ENCODE measurements at places on chromosomes 1 and 21.

DNA sequence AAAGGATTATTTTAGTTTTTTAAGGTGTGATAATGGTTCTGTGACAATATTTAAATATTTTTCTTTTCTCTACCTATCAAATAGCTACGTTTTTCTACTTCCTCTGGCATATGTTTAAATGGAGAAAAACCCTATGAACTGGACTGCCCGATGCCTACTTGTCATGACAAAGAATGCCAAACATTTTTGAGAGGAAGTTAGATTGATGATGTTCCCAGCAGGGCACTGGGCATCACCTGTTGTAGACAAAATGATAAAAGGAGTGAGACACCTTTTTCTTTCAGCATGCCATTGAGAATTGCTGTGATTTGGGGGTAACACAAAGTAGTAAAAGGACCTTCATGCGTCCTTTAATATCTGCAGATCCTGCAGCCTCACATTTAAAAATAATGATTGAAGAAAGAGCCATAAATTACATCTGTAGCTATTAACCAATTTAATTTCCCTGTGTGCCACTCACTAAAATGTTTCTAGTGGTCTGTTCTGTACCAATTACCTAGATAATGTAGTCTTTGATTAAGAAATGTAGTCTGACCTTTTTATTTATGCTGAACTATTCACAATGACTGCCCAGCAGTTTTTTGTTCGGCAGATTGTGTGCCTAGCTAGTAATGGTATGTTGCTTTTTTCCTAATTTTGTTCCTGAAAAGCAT is 47.6 kb downstream of the RPL5 start:
- DNase-seq: no peak

GRCh38 chr1:34822202-34822601 is 29.4 kb downstream of the GJA4 start:
- DNase-seq: no peak

- no peak for DNase-seq
Observed at GRCh38 chr21:15134701-15135470, 70.1 kb upstream of the NRIP1 start.

DNA sequence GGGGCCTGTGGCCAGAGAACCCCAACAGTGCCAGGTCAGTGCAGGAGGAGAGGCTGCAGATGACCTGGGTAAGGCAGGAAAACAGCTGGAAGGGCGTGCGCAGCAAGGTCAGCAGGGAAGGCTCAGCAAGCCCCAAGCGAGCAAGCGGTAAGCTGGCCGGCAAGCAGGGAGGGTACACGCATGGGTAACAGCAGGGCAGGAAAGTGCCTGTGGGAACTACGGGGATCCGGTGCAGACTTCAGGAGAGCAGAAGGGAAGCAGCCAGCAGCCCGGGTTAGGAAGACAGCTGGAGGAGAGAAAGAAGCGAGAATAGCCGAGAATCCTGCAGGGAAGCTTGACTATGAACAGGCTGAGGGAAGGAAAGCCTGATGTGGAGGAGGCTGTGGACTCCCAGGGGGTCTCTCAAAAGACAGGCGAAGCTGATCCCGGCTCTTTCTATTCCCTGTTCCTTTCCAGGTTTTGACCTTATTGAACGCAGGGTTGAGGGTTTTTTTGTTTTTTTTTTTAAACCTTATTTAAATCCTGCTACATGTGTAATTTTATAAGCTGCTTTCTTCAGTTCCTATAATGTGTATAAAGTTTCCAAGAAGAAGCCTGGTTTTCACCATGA is 20.9 kb downstream of the UMODL1 start:
- no peak for DNase-seq

DNA sequence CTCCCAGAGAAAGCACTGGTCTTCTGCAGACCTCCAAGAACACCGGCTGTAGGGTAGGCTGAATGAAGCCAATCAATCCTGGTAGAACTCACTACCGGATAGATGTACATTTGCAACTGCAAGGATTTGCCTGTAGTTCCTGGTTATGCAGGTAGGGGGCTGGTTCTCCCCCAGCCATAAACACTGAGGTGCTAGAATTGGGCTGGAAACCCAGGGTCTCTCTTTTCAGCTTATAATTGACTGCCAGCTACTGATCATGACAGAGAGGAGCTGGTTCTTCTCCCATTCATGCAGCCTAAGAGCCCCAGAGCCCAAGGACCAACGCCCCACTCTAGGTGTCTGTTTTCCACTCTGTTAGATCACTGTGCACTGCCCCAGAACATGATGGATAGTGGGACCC is 21.5 kb upstream of the MTARC2 start:
- DNase-seq: no peak

- no peak for DNase-seq
Observed at GRCh38 chr21:44752671-44753235, 41.4 kb upstream of the TSPEAR start.

- no peak for DNase-seq
Observed at GRCh38 chr21:21114461-21114860, 116.3 kb downstream of the NCAM2 start.

GRCh38 chr1:240649733-240650721 is 38.1 kb upstream of the GREM2 start:
- no peak for DNase-seq

GRCh38 chr1:206446688-206447421 is 23.4 kb upstream of the IKBKE start:
- DNase-seq: no peak

DNA sequence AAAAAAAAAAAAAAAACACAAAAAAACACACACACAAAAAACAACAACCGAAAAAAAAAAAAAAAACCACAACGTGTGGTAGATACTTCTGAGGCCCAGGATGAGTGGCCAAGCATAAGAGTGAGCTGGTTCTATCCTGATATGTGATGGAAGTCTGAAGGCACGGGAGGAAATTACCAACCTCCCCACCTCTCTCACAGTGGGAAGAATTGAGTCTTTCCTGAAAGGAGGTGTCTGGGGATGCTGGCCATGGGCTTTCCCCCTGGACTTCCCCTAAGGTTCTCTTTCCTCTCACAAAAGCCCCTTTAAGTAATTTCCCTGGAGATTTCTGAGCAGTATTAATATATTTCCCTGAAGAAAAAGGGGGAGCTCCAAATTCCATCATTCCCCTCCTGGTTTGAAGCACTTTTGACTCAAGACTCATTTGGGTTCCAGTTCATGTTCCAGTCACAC is 5.2 kb downstream of the TMCC2 start:
- no peak for DNase-seq

GRCh38 chr1:8419172-8419571 is 101.3 kb downstream of the SLC45A1 start:
- DNase-seq: no peak

DNA sequence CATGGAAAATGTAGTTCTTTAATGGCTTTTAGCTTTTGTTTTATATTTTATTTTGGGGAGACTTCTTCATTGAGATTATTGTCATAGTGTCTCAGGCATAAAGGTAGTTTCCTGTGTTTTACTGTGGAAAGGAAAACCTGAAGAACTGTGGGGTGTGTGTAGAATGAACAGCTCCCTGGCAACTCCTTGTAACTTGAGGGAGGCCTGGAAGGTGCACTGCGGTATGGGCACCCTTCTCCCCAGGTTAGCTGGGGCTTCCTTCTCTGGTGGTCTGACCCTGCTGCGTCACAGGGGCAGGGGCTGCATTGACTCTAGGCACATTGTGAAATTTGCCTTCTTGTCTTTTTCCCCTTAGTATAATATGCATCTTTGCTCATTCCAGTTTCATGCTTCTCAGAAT is 1.7 kb downstream of the ATP1B1 start:
- no peak for DNase-seq

GRCh38 chr1:6392809-6393399 is 663 bp downstream of the ACOT7 start:
- no peak for DNase-seq

DNA sequence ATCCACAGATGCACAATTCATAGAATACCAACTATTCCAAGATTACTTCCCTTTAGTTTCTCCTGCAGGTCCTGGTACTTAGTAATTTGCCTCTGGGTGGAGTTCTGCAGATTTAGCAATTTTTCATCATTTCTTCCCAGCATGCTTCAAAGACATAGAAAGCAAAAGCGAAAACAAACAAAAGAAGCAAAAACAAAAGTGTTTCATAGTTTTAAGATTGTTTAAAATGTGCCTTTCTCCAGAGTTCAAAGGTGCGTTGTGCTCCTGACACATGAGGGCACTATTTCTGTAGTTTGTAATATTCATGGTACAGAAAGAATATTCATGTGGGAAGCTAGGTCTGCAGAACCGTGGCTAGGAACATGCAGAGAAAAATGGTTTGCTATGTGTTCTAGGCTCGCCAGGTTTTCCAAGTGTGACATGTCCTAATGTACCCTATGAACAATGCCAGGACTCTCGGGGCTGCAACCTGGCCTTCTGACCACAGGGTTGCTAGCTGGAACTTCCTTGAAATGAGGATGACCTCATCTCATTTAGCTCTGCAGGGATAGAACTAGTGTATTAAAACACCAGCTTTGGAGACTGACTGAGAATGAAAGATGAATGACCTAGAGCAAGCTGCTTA is 30.0 kb upstream of the RCSD1 start:
- DNase-seq: peak; percentile 36

- no peak for DNase-seq
Observed at GRCh38 chr1:61887076-61887867, 145.0 kb downstream of the PATJ start.

GRCh38 chr1:166172106-166172505 is 5.3 kb upstream of the FAM78B start:
- DNase-seq: no peak

GRCh38 chr1:147243228-147243685 is 773 bp downstream of the CHD1L start:
- DNase-seq: no peak

DNA sequence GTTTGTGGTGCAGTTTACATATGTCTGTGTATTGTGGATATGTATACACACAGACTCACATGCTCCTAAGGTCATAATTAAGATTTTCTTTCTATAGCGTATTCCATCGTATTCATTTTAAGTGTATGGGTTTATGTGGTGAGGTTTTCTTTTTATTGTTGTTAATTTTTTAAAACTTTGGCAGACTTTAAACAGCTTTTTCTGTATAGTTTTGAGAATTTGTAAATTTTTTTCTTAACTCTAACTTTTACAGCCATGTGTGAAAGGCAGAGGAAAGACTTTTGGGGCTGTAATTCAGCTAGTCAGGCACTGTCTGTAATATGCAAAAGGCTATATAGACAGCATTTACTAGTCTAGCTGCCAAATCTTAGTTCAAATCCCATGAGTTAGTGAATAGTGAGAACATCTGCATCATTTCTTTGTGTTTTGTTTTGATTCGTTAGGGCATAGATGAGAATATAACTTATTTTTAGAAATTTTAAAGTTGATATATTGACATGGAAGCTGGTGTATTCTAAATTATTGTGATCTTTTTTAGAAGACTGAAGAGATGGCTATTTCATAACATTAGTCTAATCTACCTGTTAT is 2.3 kb downstream of the MAGI3 start:
- DNase-seq: no peak

DNA sequence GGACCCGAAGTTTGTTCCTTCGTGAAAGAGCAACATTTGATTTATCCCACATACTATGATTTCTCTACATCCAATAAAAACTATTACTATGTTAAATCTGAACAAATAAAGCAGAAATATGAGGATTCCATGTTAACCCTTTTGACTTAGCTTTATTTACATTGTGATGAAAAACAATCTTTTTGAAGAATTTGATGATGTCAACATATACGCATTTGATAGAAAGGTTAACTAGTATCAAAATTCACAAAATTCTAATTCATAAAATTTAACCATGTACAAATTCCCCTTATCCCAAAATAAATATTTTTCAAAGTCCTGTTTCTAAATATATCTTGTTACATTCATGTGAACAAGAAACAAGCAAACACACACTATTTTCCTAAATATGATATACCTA is 74.2 kb downstream of the TRIM33 start:
- no peak for DNase-seq

DNA sequence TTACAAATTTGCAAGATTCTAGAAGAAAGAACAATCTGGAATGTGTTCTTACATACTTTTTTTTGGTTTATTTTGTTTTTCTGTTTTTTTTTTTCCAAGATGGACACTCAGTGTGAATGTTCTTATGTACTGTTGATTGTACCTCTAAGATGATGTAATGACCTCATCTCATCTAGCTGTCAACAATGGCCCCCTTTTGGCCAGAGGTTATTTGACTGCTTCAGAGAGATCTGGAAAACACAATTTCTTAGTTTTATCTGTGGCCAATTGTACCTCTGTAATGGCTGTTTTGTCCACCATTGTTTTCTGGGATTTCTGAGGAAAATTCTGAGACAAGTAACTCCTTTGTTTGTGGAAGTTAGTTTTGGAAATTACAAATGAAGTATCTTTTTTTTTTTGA is 38.9 kb downstream of the ST6GALNAC3 start:
- no peak for DNase-seq

GRCh38 chr1:147351140-147351835 is 108.8 kb downstream of the CHD1L start:
- DNase-seq: no peak

GRCh38 chr1:98323388-98323787 is 338.1 kb upstream of the SNX7 start:
- DNase-seq: no peak

DNA sequence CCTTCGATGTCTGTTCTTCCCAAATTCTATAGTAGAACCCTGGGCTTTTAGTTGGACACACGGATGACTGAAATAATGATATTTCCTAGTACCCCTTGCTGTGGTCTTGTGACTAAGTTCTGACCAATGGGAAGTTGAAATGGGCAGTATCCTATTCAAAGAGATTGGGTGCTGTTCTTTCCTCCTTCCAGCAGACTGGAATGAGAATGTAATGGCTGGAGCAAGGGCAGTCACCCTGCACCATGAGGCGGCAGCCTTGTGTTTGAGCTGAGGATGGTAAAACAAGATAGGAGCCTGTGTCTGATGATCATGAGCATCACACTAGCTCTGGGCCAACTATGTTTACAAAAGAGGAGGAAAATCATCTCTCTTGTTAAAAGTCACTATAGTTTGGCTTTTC is 5.1 kb upstream of the SRM start:
- no peak for DNase-seq

DNA sequence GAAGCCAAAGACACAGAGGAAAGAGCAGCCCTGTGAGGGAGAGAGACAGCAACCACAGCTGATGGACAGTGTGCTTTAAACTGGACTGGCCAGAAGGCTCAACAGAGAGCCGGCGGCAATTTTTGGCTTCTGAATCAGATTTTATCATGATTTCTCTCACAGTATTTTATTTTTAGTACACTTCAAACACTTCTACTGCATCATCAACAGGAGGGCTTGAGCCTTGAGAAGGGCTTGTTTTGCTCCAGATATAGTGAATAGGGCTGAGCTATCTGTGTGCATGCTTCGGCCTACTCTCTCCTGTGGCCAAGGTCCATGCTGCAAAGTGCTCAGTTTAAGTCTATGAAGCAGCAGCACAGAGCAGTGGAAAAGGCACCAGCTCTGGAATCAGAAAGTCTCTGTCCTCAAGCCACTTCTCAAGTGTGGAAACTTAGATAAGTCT is 33.3 kb downstream of the ADCY10 start:
- DNase-seq: no peak

DNA sequence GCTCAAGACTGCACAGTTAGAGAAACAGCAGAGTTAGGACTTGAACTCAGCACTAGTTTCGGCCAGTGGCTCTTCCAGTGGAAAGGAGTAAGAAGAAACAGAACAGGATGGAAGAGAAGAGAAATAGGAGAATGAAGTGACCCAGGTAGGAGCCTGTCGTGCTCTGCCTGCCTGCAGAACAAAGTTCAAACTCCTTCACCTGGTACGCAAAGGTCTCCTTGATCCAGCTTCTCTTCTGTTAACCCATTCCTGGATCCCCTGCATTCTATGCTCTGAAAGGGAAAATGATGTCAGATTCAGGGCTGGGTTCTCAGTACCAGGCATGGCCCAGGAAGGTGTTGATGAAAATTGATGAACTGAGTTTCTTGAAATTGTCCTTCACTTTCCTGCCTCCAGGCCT is 3.9 kb downstream of the FAM229A start:
- no peak for DNase-seq

GRCh38 chr1:200334661-200335256 is 75.1 kb downstream of the ZNF281 start:
- DNase-seq: no peak
